ENCODE measurements at places on chromosomes 13 and 19.

GRCh38 chr13:40961214-40961613 is 57.9 kb downstream of the ELF1 start:
- DNase-seq = no peak

- DNase-seq = peak; percentile 59
These were observed 37.1 kb downstream of the UTP14C start for GRCh38 chr13:52061587-52061986.

- DNase-seq = no peak
These were observed 109.0 kb downstream of the STARD13 start for GRCh38 chr13:33176526-33176925.

GRCh38 chr13:95122063-95122462 is 179.2 kb downstream of the ABCC4 start:
- no peak for DNase-seq

GRCh38 chr13:48600374-48601364 is 53.1 kb upstream of the CYSLTR2 start:
- peak; percentile 65 for DNase-seq

DNA sequence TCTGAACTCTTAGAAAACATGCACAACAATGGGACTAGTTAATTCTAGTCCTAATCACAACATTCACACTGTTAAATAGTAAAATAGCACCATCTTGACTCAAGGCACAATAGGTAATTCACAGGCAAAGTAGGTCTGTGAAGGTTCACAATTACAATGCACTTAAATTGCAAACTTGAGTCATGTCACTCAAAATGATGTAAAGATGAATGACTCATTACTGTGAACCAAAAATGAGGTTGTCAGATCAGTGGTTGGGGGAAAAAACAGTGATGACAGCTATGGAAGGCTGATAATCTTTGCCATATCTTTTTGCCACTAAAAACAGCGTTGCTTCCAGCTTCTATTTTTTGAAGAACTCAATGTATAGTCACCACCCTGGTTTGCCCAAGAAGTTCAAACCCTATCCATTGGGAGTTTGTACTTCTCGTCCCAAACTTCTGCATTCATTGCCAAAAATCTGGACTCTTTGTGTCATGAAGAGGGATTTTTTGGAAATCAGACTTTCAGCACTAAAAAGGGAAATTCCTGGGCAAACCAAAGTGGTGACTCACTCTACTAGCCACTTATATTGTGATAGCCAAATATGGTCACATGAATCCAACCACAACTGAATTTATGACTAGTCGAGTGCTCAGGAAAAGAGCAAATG is 200.9 kb upstream of the TMTC4 start:
- DNase-seq = peak; percentile 87

DNA sequence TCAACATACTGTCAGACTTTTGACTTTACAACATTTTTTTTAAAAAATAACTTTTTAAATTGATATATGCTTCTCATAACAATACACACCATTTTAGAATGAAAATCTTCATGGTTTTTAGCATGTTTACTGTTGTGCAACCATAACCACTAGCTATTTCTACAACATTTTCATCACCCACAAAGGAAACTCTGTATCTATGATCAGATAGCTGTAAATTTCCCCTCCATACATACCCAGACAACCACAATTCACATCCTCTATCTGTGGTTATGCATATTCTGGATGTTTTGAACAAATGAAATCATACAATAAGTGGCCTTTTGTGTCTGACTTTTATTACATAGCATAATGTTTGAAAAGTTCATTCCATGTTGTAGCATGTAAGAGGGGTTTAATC is 1666.0 kb downstream of the EFNB2 start:
- DNase-seq = no peak

GRCh38 chr13:20263393-20264044 is 31.4 kb upstream of the GJB6 start:
- DNase-seq = no peak

DNA sequence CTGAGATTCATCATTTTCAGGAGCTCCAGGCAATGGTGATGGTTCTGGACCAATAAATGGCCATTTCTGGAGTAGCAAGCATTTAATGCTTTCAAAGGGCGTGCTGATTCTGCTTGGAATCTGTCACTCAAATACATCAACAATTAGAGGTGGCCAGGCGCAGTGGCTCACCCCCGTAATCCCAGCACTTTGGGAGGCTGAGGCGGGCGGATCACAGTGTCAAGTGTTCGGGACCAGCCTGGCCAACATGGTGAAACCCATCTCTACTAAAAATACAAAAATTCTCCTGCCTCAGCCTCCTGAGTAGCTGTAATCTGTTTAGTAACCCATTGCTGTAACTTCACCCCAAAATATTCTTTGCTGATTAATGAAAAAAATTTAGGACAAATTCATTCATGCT is 1574.2 kb downstream of the EFNB2 start:
- DNase-seq = no peak

DNA sequence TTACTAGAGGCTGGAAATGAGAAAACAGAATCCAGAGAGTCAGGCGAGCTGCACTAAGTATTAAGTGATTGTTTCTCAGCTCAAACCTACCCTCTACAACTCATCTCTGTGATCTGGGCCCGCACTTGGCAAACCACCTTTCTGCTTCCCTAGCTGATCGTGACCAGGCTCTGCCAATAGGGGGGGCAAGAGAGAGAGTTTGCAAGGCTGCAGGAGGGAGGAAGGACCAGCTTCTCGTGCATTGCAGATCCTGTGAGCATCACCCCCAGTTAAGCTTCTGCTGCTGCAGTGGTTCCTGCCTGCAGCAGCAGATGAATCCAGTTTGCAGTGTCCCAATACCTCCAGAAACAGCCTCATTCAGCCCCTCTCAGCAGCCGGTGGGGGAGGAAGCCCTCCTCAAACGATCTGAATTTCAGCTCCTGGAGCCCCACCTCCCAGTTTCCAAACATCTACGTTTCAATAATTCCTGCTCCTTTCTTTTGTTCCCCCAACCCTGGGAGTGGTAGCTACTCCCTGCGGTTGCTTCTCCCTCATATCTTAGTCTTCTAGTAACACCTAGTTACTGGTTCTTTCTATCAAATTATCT is 20.0 kb downstream of the XRCC1 start:
- DNase-seq = no peak

GRCh38 chr13:31927219-31927653 is 104.3 kb upstream of the FRY start:
- no peak for DNase-seq

- no peak for DNase-seq
These were observed 468 bp downstream of the STX10 start for GRCh38 chr19:13149628-13150186.

DNA sequence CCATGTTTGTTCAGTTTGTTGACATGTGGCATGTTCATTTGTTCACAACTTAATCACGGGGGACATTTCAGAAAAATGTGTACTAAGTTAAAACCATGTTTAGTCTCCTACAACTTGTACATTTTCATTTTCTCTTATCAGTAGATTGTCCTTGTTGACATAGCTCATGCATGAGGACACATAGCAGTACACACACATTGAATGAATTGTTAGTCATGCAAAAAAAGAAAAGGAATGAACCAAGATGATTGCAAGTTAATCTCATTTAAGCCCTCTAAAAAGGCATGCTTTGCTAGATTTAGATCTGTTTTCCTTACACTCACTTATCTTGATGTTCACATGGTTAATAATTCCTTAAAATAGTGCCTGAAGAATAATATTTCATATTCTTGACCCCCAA is 38.2 kb upstream of the AKAP11 start:
- DNase-seq = peak; percentile 35

DNA sequence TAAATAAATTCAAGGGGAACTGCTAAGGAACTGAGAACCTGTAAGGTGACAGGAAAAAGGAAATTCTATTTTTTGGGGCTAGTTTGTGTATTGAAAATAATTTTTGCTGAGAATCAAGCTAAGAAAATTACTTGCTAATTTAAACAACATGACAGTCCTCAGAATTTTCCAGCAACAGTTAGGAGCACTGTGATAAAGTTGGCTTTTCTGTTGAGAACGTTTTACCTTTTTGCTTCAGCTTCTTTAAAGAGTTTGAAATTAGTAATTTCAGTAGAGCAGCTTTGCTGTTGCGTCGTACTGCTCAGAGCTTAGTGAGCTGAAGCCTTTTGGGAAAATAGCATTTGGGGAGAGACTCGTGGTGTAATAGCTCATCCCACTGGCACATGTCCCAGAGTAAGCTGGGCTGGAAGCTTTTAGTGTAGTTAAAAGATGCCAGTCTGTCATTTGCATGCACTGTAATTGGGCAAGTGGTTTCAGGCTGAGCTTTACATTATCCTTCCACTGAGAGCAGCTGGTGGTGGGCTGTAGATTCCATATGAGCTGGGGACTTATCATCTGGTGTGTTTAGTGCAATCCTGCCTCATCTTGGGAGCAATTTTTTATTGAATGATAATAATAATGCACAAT is 69.8 kb downstream of the LRCH1 start:
- DNase-seq = peak; percentile 43

- DNase-seq = no peak
These were observed 10.1 kb downstream of the C19orf38 start for GRCh38 chr19:10858204-10858828.

DNA sequence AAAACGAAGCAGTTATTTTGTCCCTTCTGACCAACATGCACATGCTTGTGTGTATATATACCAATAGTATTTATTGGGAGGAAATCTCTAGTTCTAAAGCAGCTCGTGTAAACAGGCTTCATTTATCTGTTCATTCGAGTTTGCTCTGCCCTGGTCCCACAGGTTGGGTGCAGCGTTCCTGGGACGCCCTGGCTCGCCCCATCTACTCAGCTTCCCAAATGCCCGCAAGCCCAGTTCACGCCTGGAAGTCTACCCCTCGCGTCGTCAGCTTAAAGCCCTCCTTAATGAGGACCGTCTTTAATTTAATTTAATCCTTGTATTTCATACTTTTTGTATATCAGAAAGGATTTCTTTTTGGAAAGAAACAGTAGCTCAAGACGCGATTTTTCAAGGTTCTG is 604 bp downstream of the THSD1 start:
- no peak for DNase-seq

- no peak for DNase-seq
These were observed 5.2 kb downstream of the FAAP24 start for GRCh38 chr19:32977280-32977679.

GRCh38 chr13:29458419-29458818 is 137.1 kb downstream of the SLC7A1 start:
- DNase-seq = no peak

DNA sequence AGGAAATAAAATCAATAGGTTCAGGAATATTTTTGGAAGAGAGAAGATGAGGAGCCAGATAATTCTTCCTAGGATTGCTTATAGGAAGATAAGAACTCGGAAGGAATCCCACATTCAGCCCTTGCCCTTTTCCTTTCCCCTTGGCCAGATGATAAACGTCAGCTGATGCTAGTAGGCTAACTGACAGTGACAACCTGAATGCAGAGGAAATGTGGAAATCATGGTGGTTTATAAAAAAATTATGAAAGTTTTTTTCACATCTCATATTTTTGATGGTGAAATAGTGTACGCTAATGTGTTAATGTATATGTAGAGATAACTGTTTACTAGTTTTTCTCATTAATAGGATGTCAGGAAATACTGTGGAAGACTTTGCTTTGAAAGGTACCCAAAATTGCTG is 56.9 kb downstream of the EDNRB start:
- DNase-seq = no peak

- DNase-seq = no peak
These were observed 2.9 kb downstream of the SLC7A9 start for GRCh38 chr19:32866564-32867265.

DNA sequence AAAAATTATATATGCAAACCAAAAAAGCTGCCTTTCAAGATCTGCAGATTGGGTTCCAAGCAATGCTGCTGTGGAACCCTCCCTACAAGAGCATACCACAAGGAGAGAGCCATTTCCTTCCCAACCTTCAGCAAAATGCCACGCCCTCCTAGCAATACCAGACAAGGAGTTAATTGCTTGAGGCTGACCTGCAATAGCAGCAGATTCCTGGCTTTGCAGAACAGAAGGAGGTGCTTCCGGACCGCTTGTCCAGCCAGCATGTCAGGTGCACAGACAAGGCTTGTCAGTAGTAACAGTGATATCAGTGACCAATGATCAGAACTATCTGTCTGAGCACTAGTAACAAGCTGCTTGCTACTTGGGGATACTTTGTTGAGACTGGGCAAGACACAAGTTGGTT is 301.6 kb downstream of the FGF14 start:
- no peak for DNase-seq

DNA sequence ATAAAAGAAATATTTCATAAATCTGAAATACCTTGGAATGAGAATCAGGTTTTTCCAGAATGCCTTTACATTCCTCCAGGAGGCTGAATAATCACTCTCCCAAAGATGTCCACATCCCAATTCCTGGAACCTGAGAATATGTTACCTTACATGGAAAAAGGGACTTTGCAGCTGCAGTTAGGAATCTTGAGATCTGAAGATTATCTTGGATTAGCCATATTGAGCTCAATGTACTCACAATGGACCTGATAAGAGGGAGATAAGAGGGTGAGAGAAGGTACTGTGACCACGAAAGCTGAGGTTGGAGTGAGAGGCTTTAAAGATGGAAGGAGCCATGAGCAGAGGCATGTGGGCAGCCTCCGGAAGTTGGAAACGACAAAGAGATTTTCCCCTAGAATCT is 36.8 kb upstream of the MBNL2 start:
- DNase-seq = no peak

- DNase-seq = no peak
These were observed at the start of gene LGALS4 for GRCh38 chr19:38812841-38813320. TSS of gene LGALS4 (minus strand) at chr19:38812945. CDS start at chr19:38812886, 59 bp downstream.

GRCh38 chr13:64640002-64640401 is 2590.1 kb downstream of the PCDH9 start:
- no peak for DNase-seq

- no peak for DNase-seq
These were observed 2.8 kb upstream of the NUMBL start for GRCh38 chr19:40693150-40693788.

DNA sequence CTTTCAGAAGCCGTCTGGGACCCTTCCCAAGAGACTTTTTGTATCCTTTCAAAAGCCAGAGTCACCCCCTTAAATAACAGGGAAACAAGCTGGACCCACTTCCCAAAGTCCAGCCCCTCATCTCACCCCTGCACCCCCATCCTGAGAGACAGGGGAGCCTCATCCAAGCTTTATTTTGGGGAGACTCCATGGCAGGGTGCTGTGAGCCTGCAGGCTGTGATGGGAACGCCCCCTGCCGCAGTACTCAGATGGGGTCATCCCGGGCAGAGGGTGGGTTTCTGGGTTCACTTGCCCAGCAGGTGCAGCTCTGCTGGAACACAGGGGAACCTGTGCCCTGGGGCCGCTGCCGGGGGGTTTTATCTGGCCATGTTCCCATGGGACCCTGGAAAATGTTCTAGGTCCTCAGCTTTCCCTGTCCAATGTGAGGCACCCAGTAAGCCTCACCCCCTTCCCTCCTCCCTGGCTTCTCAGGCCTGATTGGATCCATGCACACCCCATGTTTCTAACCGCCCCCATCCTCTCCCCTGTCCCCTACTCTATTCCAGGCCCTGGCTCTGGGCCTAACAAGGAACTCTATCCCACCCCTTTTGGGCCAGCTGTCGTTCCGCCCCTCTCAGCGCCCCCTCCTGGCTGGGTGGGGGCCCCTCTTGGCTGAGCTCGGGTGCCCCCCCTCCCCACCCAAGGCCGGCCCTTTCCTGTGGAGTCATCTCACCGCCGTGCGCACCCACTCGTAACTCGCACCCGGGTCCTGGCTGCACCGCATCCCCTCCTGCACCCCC is 1.0 kb downstream of the HIF3A start:
- DNase-seq = no peak
